Activated CD8-positive, alpha-beta memory T cell treated with anti-CD3 and anti-CD28 coated beads for 4 hours (primary cell): ENCODE measurements at places on chromosomes 4 and X.

DNA sequence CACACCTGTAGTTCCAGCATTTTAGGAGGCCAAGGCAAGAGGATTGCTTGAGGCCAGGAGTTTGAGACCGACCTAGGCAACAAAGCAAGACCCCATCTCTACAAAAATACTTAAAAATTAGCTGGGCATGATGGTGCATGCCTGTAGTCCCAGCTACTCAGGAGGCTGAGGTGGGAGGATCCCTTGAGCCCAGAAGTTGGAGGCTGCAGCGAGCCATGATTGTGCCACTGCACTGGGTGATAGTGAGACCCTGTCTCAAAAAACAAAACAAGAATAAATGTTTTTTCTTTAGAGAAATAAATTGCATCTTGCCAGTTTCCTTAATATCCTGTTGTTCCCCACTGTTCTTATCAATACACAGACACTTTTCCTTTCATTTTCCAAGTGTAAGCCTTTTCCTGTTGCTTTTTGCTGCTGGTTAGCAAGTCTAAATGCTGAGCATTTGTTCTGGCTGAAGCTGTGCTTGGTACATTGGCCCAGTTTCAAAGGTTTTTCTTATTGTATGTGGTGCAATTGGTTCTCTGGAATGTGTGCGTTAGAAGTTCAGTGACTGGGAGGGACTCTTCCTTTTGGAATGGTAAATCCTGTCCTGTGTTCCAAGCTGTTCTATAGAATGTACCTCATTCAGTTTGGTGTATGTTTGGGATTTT, 98.2 kb downstream of the AFF1 start:
- DNase-seq: no peak

DNA sequence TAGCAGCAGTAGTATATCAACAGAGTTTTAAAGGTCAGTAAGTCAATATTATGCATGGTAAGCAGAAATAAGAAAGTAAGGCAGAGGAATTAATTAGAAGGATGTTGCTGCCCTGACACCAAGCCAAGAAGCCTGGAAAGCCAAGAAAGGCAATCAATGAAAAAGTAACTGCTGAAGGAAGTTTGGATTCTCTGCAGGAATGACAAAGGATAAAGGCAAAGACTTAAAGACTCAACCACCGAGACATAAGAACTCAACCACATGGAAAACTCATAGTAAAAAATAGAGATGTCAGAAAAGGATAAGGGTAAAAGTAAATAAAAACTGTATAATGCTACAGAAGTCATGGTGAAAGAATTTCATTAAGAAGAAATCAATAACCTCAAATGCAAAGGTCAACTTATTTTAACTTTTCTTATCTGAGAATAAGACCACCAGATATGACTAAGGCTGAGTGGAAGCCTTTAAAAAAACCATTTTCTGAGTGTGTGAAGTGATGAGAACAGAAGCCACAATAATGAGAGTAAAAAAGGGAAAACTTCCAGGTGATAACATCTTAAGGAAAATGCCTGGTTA, 55.2 kb downstream of the NEK1 start:
- no peak for DNase-seq

DNA sequence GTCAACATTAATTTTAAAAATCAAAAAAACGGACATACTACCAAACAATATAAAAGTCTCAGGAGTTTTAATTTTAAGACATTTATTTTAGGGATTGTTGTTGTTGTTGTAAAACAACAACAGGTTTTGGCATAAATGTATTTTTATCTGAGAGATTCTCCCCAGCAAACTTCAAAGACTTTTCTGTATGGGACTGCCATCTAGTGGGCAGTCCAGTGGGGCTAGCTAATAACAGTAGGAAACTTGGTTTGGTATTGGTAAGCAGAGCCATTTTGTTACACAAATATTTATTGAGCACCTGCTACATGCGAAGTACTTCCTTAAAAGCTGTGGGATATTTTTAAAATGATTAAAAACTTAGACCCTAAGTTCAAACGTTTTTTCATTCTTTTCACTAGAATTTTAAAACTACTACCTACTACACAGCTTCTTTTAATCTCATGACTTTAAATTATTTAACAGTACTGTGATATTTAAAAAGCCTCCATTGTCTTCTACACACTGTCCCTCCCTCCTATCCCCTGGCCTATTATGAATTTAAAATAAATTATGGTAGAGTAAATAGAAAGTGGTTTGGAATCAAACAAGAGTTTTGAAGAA, 1028.4 kb upstream of the INTU start:
- DNase-seq: no peak

- no peak for DNase-seq
Observed at GRCh38 chr4:116024954-116025708, 911.7 kb upstream of the NDST4 start.

DNA sequence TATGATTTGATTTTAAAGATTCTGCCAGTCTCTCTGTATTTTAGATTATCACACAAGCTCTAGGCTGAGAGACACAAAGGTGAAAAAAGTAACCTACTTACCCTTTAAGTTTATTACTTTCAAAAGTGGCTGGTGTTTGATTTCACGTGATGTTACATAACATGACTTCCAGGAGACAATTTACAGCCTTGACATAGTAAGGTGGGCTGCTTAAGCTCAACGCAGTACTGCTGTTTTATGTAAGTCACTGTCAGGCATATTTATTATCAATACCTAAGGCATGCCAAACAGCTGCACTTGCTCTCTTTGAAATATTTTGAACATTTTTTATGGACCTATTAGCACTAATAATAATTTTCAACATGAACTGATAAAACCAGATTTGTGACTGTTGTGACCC, 451.5 kb upstream of the FAM241A start:
- no peak for DNase-seq

- DNase-seq: no peak
Observed at GRCh38 chr4:102815981-102816380, 11.4 kb downstream of the UBE2D3 start.

DNA sequence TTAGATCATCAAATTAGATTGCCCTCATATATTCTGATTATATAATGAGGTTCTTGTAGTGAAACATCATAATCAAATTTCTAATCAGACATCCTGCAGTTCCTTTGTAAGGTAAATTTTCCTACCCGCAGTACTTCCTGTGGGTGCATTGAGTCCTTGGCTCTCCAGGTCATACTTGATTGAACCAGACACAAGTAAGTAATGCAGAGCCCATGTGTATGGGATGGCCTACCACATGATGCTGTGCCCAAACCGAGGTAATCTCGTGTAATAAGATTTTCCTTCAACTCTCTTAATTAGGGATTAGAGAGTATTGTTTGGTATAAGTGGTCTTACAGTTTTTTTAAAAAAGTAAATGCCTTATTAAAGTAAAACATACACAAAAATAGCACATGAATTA, 1841.8 kb downstream of the PCDH7 start:
- DNase-seq: no peak

GRCh38 chr4:172819353-172819752, 349.3 kb upstream of the GALNT7 start:
- DNase-seq: no peak

DNA sequence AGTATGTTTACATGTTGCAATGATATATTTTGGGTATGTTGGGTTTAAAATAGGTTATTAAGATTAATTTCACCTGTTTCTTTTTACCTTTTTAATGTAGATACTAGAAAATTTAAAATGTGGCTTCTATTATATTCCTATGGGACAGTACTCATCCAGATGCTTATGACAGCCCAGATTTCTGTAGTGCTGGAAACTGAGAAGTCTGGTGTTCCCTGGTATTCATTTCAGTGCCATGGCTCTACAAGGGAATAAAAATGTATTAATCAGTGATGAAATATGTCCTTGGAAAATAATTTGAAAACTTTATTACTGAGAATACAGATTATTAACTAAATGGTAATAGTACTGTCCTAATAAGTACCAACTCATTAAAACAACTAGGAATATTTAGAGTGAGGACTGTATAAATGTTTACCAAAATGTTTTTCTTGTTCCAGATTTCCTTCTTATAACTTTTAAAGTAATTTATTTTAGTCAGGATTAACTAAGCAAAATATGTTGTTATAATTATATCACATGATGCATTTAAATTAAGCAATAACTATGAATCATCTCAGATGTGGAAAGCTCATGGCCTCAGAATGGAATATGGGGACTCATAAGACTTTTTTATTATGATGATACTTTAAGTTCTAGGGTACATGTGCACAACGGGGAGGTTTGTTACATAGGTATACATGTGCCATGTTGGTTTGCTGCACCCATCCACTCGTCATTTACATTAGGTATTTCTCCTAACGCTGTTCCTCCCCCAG, 25.3 kb downstream of the ARHGAP24 start:
- no peak for DNase-seq

DNA sequence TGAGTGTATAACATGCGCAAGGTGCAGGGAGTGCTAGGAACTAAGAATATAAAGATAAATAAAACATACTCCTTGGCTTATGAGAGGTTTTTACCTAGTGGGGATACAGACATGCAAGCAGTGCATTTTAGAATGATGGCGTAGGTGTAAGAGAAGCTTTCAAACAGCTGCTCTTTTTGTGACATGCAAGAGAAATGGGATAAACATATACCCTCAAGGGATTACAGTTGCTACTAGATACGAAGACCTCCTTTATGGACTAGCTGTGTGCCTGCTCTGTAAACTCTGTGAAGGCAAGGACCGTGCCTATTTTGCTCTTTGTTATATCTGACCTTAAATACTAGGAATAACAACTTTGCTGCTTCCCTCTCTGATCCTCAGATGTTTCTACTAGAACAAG, 39.0 kb upstream of the SLITRK4 start:
- no peak for DNase-seq

DNA sequence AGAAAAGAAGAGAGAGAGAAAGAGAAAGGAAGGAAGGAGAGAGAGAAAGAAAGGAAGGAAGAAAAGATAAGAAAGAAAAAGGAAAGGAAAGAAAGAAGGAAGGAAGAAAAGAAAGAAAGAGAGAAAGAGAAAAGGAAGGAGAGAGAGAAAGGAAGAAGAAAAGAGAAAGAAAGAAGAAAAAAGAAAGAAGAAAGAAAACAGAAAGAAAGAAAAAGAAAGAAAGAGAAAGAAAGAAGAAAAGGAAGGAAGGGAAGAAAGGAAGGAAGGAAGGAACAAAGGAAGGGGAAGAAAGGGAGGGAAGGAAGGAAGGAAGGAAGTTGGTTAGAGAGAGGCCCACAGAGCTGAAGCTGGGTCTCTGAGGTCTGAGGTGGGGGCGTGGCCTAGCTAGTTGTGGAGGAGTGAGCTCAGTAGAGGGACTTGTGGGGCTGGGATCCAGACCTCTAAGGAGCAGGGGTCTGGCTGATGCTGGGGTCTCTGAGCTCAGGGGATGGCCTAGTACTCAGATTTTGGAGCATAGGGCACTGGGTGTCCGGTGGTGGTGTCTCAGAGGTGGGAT, 27.1 kb upstream of the PDZD4 start:
- no peak for DNase-seq

- no peak for DNase-seq
Observed at GRCh38 chr4:3288571-3289094, 4.2 kb upstream of the RGS12 start.

DNA sequence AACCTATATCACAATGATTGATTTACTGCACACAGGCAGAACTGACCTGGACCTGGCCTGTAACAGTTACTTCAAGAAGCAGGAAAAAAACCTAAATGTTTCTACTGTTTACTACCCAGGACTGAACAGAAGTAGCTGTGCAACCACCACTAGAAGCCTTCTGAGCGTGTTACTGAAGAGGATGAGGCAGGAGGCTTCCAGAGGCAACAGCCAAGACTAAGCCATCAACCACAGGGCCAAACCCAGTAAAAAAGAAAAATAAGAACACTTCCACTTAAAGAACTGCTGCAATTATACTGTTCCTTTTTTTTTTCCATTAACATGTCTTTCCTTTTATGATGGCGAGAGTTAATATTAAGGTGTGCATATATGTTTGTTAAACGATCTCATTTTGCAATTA, 29.4 kb upstream of the TTC29 start:
- no peak for DNase-seq

DNA sequence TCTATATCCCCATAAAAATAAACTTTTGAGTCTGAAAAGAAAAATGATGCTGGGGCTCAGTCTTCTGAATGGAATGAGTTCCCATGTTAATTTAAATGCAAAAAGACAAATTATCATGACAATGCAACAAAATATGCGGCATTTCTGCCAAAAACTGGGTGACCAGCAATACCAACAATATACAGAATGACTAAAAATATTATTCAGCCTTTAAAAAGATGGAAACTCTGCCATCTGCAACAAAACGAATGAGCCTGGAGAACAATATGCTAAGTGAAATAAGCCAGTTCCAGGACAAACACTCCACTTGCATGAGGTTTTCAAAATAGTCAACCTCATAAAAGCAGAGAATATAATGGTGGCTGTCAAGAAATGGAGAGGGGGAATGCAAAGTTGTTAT, 558.5 kb downstream of the IL15 start:
- no peak for DNase-seq

DNA sequence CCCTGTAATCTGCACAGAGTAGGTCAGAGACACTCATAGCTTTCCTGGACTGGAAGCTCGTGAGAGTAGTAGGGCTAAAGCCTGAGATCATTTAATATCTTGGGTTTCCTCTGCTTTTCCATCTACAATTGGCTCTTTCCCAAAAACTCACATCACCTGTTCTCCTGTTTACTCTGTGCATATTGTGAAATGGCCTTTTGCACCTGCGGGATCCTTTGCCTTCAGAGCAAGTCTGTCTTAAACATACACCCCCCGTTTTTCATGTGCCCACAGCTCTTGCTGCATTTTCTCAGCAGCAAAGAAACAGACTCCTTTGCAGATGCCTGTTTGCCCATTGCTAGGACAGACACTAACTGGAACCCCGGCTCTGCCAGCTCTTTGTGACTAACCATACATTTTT, 608.3 kb upstream of the PCDH10 start:
- DNase-seq: no peak

DNA sequence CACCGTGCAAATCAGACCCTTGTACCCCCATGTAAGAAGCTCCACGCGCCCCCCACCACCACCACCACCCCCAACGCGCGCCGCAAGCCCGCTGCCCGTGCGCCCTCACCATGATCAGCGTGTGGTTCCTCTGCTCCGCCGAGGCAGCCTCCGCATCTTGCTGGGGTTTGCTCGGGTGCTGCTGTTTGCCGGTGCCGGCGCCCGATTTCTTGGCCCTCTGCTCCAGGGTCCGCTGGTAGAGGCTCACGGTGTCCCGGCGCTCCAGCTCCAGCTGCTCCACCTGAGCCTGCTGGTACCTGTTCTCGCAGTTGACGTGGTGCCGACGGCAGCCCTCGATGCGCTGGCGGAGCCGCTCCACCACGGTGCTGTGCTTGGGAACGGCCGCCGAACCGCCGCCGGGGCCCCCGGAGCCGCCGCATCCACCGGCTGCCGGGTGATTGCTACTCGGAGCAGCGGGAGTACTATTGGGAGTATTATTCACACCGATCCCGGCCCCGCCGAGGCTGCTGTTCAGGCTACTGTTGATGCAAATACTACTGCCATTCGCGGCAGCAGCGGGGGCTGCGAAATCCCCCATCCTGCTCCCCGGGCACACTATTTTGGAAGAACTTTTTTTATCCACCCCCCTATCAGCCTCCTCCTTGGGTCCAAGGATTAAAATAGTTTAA, 1.1 kb downstream of the MAML3 start:
- peak; percentile 3 for DNase-seq

- no peak for DNase-seq
Observed at GRCh38 chrX:21802054-21802670, 37.3 kb upstream of the MBTPS2 start.
